ENCODE measurements at places on chromosomes 13 and 19.
A peak's percentile ranks its signal among the peaks of the same experiment; 100 is the strongest.

DNA sequence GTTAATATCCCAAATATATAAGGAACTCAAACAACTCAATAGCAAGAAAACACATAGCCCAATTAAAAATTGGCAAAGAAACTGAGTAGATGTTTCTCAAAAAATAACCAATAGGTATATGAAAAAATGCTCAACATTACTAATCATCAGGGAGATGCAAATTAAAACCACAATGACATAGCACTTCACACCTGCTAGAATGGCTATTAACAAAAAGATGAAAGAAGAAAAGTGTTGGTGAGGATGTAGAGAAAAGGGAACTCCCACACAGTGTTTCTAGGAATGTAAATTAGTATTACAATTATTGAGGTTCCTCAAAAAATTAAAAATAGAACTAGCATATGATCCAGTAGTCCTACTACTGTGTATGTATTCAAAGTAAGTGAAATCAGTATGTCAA, 1212.8 kb downstream of the DIAPH3 start:
- no peak for ATAC-seq

- no peak for ATAC-seq
These were observed 279.0 kb downstream of the NHLRC3 start for GRCh38 chr13:39317291-39317690.

- no peak for ATAC-seq
These were observed 3.9 kb upstream of the B9D2 start for GRCh38 chr19:41367848-41368301.

GRCh38 chr19:40271706-40272105, 13.4 kb downstream of the AKT2 start:
- no peak for ATAC-seq

DNA sequence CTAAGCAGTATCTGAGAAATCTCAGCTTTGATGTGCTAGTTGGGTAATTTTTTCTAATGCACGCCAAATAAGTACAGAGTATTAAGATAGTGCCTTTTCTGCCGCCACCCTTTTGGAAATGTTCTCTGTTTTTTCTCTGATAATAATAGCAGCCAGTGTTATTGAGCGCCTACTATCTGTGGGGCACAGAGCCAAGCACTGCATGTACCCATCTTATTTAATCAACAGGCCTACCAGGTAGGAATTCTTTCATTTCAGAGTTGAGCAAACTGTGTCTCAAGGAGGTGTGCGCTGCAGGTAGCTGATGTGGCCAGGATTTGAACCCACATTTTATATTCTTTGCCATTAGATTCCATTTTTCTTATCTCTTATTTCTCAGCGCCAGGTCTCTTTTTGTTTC, 1.4 kb downstream of the EPN1 start:
- ATAC-seq, result no peak

DNA sequence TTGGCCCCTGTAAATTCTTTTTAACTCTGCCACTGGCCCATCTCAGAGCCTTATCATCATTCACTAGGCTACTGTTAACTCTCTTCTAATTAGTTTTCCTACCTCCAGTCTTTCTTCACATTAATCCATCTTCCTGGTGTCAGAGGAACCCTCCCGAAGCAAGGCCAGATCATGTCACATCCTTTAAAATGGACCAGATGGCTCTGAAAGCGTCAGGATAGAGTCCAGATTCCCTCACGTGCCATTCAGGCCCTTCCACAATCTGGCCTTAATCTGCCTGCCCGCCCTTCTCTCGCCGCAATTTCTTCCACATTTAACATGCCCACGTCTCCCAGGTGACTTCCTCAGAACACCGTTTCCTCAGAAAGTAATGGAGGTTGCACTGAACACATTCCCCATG, 86.5 kb downstream of the RFC3 start:
- ATAC-seq, result no peak

GRCh38 chr13:35648201-35648600, 171.7 kb upstream of the MAB21L1 start:
- no peak for ATAC-seq

- ATAC-seq, result no peak
These were observed 139.3 kb downstream of the PCDH9 start for GRCh38 chr13:67090856-67091255.

GRCh38 chr13:80126389-80127068, 214.4 kb downstream of the SPRY2 start:
- no peak for ATAC-seq

- ATAC-seq, result no peak
These were observed 778.3 kb upstream of the PCDH20 start for GRCh38 chr13:62193919-62194318.

- ATAC-seq, result no peak
These were observed 67.2 kb downstream of the UQCRFS1 start for GRCh38 chr19:29145756-29146155.

GRCh38 chr13:34546344-34547250, 395.5 kb upstream of the NBEA start:
- no peak for ATAC-seq

GRCh38 chr13:110879482-110879881, 35.4 kb downstream of the ANKRD10 start:
- no peak for ATAC-seq

DNA sequence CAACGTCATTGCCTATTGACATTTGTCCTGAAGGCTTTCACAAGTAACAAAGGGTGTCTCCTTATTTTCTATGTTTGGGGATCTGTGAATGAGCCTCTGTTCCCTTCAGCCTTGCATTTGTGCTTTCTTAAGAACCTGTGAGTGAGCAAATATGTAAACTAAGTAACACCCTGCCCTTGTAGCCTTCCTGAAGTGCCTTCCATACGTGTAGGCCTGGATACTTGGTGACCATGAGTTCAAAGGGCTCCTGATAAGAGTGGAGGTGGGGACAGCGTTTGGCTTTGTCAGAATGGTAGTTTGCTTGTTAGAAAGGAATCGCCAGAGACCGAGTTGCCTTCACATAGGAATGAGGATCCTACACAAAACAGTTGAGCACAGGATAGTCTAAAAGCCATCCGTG, 14.5 kb upstream of the CCDC97 start:
- no peak for ATAC-seq

GRCh38 chr13:20126541-20127261, 34.2 kb downstream of the GJA3 start:
- no peak for ATAC-seq

- ATAC-seq, result peak; percentile 53
These were observed 47.1 kb downstream of the INSR start for GRCh38 chr19:7247155-7247554.

DNA sequence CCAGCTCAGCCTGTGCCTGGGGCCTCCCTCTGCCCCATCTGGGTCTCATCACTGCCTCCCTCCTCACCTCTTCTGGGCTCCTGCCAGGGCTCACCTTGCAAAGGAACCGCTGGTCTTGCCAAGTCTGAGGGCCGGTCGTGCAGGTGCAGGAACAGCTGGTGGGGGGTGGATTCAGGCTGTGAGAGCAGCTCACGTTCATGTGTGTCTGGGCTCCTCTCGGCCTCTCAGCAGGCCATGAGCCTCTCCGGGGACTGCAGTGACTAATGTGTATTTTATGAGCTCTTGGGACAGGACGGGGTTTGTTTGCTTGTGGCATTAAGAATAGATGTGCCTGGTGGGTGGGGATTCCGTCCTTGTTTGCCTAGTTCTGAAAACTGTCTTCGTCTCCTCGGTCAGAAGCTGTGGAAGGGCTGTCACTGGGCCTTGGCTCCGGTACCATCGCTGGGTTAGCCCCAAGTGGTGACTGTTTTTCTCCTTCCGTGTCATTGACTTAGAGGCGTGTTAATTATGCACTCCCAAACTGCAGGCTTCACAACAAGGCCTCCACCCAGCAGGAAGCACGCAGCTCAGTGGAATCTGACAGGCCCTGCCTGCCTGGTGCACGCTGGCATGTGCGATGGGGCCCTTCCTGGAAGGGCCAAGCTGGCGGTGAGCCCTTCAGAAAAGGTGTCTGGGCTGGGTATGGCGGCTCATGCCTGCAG, 77.6 kb downstream of the KDM4B start:
- ATAC-seq, result no peak

Data from stimulated activated memory B cell treated with anti-CD40 and anti-IgM and Interleukin-4, amounts not matched to agents 10 μg/mL and 1 μg/mL and 100 μg/mL, for 72 hours (primary cell).